GM10248 (cell line): ENCODE measurements at places on chromosomes 3 and 15.

- no peak for DNase-seq
Observed at GRCh38 chr15:65835447-65835846, 33.8 kb upstream of the RAB11A start.

DNA sequence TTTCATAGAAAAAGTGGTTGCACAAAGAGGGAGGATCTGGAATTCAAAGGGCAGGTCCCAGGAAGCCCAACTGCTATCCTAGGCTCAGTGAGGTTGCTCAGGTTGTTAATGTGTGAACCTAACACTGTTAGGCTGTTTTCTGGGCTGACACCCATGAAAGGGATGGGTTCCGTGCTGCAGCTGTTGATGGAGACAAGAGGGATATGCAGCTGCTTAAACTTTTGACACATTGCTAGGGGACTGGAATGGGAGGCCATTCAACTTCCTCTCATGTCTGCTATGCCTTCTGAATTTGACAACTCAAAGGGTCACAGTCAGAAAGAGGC is 198.0 kb upstream of the NR2E3 start:
- no peak for DNase-seq

DNA sequence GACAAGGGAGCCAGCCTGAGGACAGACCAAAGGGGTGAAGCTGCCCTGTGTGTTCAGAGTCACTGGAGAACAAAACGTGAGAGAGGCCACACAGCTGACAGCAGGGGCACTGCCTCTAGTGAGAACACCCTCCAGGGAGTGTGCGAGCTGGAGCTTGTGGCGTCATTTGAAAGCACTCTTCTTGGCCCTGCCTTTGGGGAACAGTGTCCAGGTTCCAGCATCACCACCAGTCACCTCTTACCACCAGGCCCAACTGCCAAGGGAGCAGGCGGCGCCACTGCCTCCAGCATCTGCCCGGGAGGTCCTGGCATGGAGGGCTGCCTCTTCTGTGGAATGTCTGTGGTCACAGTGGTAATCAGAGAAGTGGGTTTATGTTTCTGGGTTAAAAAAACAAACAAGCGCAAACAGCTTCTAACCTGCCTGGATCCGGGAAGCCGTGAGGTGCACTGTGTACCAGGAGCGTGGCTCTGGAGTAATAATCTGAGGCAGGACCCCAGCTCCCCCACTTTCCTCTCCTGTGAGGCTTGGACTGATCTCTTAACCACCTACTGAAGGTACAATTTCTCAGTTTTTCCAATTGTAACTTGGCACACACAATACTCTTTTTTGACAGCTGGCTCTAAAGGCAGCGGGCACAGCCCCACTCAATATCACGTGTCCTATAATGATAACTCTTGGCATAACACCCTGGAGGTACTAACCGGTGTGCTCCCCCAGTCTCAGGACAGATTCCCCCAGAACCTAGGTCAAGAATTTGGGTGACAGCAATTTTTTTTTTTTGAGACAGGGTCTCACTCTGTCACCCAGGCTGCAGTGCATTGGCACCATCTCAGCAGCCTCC is 32.2 kb upstream of the CDCP1 start:
- DNase-seq = no peak

GRCh38 chr3:100063929-100064461 is 50.3 kb downstream of the FILIP1L start:
- no peak for DNase-seq

DNA sequence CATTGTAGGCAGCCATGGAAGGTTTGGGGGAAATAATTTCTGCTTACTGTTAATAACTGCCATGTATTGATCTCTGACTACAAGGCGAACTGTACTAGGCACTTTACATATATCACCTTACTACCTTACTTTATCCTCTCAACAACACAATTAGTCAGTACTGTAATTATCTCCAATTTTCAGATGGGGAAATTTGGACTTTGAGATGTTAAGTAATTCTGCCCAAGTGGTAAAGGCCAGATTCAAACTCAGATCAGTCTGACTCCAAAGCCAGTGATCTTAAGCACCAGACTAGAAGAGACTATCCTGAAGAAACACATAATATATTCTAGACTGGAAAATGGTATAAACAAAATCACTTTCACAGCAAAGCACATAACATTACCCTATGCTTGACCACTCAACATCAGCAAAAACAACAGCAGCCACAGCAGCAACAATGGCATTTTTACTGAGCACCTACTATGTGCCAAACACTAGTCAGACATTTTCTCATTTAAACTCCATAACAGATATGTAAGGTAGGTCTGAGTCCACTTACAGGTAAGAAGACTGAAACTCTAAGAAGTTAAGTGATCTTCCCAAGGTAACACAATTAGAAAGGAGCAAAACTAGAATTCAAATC is 13.1 kb downstream of the MTHFS start:
- no peak for DNase-seq

DNA sequence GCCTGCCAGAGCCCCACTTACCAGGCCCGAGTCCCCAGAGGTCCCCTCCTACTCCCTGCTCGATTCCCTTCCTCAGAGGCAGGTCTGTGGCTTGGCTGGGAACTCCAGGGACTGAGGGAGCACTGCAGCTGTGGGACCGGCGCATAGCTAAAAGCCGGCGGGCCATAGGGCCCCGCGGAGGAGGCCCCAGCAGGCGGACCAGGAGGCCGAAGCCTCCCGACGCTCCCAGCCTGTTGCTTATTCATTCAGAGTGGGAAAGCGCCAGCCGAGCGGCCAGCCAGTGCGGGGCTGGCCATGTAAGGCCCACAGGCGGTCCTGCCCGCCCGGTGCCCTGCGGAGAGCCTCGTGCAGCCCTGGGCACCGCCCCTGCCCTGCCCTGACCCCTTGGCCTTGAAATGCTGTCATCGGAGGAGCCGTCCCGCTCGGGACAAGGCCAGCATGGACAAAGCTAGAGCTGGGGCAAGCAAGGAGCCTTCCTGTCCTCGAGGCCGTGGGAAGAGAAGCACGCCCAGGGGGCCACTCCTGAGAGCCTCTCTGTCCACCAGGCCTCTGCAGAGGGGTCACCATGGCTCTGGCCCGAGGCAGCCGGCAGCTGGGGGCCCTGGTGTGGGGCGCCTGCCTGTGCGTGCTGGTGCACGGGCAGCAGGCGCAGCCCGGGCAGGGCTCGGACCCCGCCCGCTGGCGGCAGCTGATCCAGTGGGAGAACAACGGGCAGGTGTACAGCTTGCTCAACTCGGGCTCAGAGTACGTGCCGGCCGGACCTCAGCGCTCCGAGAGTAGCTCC is at the start of gene LOXL1:
TSS of gene LOXL1 (plus strand) at position 244 of the 784 bp plus-strand sequence. CDS start at position 566, 322 bp downstream.
- DNase-seq = no peak

GRCh38 chr15:48559285-48559684 is 86.2 kb downstream of the FBN1 start:
- DNase-seq = no peak

GRCh38 chr3:186166036-186166435 is 57.1 kb upstream of the ETV5 start:
- DNase-seq = no peak

DNA sequence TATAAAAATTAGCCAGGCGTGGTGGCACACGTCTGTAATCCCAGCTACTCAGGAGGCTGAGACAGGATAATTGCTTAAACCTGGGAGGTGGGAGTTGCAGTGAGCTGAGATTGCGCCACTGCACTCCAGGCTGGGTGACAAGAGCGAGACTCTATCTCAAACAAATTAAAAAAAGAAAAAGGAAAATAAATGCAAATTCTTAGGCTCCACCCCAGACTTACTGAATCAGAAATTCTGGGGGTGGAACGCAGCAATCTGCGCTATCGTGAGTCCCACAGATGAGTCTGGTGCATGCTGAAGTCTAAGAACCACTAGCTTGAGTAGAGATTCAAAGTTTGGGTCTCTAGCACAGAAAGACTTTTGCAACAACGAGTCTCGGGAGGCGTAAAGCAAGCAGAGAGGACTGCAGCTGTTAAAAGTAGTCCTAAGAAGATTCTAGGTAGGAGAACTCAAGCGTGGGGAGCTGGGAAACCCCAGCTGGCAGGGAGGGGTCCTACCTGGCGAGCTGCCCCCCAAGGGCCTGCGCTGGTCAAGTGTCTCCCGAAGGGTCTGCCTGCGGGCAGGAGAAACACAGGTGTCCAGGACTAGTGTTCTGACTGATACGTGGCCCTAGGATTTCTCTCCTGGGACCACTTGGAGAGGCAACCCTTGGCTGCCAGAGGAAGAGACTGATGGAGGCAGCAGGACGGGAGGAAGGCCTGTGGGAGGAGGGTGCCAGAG is 21.9 kb downstream of the CEP19 start:
- no peak for DNase-seq

GRCh38 chr3:194086388-194087075 is 49.4 kb upstream of the HES1 start:
- DNase-seq = no peak

DNA sequence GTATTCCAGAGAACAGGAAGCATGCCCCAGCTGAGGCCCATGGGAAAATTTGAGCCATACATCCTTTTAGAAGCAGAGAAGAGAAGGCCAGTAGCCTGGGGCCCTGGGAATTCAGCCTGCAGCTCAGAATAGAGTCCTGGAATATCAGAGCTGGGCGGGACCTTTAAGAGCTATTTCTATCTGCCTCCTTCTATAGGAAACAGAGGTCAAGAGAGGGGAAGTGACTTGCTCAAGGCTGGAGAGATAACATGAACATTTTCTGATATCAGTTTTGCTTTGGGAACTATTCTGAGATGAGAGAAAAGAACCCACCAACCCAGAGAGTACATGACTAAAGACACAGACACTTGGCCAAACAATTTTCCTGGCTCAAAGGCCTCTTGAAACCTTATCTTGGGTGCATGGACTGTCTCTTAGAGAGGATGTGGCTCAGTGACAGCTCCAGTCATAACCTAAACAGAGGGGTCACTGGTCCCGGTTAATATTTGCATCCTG is 26.0 kb downstream of the MASP1 start:
- no peak for DNase-seq

- no peak for DNase-seq
Observed at GRCh38 chr15:63514531-63514943, 10.1 kb downstream of the USP3 start.

- DNase-seq = no peak
Observed at GRCh38 chr15:69604072-69604411, 151.4 kb downstream of the RPLP1 start.

DNA sequence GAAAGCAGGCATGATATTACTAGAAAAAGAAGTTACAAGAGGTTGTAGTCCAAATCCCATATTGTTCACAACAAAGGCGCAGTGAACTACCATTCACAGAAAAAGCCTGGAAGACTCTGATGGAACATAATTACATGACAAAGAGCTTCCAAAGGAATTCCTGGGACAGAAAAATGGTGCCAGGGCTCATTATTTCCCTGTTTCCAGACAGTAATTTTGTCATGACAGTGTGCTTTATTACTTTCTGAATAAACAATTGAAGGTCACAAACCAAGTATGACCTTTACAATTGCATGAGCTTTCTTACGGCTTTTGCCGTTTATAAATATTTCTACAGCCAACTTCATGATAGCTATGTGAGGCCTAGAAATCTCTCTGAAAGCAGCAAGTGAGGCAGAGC is 61.0 kb downstream of the CYFIP1 start:
- DNase-seq = no peak

DNA sequence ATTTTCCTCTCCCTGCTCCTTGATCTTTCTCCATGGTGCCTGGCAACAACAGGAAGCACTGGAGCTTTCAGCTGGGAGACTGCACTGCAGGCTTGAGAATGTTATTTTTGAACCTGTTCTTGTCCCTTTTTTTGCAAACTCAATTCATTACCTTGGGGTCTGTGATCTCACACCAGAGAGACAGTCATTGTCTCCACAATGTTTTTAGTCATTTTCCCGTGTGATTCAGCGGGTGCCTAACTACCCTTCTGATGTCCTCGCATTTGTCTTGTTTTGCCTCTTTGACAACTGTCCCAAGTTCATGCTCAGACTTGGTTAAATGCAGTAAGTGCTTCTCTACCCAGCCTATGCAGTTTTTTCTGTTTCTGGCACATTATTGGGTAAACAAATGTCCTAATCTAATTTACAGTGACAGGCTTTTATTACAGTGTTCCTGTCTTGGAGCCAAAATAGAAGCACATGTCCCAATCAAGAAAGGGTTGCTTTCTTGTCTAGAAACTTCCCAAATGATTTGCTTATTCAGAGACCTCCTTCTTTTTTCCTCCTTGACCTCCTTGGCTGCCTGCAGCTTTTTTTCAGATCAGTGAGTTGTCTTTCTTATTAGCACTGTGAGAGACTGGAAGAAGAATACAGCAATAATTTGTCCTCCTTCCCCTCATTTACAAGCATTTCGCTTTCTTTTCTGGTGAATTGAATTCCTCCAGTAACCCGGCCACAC is 162.4 kb downstream of the NSUN3 start:
- no peak for DNase-seq

DNA sequence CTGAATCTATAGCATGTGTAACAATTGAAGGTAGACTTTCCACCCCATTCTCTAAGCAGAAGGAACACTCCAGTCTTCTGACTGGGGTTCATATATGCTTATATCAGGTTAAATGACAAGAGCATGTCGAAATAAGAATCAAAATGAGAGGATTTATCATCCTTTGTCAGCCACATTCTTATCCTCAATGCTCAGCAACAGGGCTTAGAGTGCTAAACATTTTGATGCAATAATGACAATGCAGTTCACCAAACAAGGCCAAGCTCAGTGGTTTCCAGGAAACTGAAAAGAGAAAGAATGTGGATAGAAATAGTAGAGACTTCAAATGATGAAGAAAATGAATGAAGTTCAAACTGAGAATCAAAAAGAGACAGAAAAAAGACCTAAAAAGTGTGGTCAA is 78.0 kb downstream of the FSIP1 start:
- no peak for DNase-seq

DNA sequence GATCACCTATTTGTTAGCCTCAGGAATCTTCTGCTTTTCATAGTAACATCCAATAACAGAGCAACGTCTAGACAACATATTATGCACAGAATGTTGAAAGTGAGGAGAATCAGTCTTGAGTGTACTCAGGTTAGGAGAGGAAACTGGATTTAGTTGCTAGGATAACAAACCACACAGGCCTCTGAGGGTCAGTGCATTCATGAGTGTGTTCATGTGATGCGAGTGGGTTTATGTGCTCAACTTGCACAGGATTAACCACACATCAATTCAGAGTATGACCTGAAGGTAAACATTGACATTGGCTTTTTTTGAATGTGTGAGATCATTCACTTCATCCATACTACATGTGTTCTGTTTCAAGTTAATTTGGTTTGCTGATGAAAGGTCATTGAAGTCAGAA is 287.6 kb downstream of the DIPK2A start:
- DNase-seq = no peak

- DNase-seq = no peak
Observed at GRCh38 chr3:20073683-20074082, 33.4 kb downstream of the KAT2B start.

- no peak for DNase-seq
Observed at GRCh38 chr3:33008282-33008681, 56.8 kb downstream of the CCR4 start.

GRCh38 chr3:156170571-156170970 is 50.2 kb downstream of the KCNAB1 start:
- DNase-seq = no peak

DNA sequence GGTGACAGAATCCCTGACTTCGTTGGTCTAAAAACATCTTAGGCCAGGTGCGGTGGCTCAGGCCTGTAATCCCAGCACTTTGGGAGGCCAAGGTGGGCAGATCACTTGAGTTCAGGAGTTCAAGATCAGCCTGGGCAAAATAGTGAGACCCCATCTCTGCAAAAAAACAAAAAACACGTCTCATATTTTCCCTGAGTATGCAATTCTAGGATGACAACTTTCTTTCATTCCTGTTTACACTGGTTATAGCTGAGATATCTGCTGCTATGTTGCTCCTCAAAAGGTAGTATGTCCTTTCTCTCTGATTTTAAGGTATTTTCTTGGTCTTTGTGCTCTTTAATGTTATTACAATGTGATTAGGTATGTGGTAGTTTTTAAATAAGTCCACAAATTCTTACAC is 39.3 kb downstream of the PTH1R start:
- no peak for DNase-seq

- no peak for DNase-seq
Observed at GRCh38 chr3:66819993-66820501, 178.1 kb upstream of the KBTBD8 start.

- no peak for DNase-seq
Observed at GRCh38 chr3:72761410-72761809, 86.8 kb downstream of the SHQ1 start.
